ENCODE measurements at places on chromosomes 12 and 14.

DNA sequence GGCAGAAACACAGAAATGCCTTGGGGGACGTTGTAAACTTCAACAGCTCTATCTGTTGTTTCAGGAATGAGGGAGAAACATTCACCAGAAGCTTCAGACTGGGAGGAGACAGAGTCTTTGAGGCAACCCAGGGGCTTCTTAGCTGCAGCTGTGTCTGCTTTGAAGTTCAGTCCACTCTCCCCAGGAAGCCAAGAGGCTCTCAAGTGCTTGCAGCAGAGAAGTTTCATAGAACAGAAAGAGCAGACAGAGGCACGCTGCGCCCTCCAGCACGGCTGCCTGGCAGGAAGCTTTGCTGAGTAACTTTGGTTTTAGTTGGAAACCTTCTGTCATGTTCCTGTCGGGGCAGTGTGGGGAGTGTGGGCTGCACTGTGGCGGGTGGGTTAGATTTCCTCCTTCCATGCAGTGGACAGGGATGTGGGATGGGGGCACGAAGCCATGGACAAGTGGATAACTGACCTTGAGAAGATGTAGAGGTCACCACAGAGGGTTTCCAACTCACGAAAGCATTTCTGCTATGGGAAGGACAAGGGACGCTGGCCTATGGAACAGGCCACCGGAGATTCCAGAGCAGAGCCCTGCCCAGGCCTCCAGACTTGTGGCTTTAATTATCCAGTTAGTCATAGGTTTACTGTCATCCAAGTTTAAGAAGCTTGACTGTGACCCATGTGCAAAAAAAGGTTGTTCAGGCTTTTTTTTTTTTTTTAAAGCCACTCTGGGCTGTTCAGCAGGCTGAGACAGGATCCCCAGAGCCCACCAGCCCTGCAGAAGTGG lies 107.7 kb downstream of the ARF6 start:
- peak; percentile 60 for DNase-seq

GRCh38 chr14:79256380-79256779 lies 954.9 kb downstream of the DIO2 start:
- no peak for DNase-seq

DNA sequence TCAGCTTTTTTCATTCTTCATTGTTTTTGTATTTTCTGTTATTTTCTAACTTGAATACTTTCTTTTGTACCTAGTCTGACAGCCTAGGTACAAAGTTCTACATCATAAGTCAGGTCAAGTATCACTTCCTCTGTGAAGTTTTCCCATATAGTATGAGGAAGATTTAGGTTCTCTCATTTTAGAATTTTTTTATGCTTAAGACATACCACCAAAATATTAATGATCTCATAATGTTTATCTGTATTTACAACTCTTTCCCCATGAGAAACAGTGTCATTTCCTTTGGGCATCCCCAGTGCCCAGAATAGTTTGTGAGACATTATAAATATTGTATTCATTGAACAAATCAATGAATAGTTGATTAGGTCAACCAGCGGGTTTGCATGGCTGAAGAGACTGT lies 3.1 kb upstream of the ATF7IP start:
- DNase-seq: no peak

GRCh38 chr12:44240186-44240585 lies 404.3 kb downstream of the TMEM117 start:
- no peak for DNase-seq

- no peak for DNase-seq
Observed at GRCh38 chr12:39989501-39989900, 116.4 kb downstream of the SLC2A13 start.

DNA sequence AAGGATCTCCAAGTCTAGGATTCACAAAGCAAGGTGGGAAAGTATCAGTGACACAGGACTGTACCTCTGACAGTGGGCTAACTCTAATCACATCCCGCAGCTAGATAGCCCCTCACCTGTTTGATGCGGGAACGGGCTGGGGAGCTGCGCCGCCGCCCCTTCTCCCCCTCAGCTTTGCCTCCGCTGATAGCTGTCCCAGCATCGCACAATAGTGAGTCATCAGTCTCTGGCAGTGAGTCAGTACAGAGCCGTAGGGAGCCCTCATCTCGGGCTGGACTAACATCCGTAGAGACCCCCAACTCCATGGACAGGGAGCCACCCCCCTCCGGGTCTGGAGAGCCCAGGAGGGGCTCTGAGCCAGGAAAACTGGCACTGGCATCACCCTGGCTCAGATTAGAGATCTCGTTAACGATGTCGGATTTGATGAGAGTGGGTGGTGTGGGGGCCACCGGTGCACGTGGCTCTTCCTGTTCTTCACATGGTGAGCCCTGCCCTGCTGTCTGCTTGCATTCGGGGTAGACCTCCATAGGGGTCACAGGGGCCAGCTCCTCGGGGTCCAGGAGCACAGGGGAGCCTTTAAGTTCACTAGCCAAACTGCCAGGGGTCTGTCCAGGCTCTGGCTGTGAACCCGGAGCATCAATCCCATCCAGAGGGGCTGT lies 10.9 kb downstream of the KMT2D start:
- no peak for DNase-seq

DNA sequence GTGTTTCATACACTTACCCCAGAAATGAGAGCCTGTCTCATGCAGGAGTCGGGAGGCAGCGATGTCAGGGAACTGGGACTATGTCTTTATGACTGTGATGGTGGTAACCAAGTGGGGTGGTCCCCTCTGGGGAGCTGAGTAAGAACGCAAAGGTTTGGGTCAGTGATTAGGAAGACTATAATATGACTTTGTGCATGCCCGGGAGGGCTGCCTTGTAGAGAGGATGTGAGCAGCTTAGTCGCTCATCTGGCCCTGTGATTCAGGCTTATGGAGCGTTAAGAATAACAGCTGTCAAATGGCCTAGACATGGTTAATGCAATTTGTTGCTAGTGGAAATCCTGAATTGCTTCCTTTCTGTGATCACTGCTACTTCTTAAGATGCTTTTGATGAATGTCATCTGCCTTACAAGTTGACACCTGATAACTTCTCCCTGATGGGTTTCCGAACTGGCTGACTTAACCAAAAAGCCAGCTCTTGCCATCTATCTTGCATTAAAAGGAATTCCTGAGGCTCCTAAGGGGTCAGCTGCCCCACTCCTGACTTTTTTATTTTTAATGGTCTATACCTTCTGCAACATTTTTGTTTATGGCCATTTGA lies 35.4 kb upstream of the AACS start:
- DNase-seq: no peak

DNA sequence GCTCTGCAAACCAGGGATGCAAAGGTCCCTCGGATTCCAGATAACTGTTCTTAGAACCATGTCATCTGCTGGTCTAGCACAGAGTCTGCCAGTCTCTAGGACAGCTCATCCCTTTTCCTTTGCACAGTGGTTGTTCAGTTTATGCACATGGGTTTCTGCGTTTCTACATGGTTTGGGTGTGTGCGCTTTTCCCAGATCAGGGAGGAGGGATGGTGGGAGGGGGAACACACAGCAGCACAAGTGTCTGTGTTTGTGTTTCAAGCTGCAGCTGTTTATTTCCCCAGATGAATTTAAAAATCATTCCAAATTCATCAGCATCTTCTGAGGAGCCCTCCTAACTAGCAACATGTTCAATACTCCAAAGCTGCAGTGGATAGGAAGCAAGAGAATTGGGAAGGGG lies 45.4 kb downstream of the ANO2 start:
- no peak for DNase-seq

DNA sequence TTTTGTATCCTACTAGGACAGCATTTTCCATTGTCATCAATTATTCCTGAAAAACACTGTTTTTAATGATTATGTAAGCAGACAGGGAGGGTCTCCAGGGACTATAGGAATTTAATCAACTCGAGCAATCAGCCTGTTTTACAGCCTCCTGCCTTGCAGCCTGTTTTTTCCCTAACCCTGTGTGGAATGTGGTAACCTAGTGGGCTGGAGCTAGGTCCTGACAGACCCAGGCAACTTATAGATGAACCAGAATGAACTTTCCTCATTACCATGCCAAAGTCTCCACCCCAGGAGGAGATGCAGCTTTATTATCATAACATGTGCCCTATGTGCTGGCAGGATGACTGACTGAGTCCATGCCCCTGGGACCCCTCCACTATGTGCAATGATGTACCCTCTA lies 375.1 kb downstream of the BMP4 start:
- DNase-seq: no peak

DNA sequence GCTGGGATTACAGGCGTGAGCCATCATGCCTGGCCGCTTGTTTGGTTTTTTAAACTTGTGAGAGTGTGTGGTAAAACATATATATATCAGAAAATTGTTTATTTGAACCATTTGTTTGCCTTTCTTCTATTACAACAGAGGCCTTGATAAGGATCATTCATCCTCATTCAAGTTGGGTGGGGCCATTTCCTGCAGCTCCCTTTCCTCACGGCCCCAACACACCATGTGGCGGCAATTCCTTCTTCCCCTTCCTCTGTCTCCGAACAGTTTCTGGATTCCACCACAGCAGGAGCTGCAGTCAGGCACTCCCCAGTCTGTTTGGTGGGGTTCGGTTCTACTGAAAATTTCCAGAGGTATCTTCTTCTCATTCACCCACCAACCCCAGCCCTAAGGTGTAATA lies 42.0 kb upstream of the RASSF3 start:
- no peak for DNase-seq

GRCh38 chr12:129064209-129064855 lies 211.1 kb downstream of the GLT1D1 start:
- no peak for DNase-seq

- peak; percentile 1 for DNase-seq
Observed at GRCh38 chr14:65243766-65244442, 141.6 kb upstream of the MAX start.

DNA sequence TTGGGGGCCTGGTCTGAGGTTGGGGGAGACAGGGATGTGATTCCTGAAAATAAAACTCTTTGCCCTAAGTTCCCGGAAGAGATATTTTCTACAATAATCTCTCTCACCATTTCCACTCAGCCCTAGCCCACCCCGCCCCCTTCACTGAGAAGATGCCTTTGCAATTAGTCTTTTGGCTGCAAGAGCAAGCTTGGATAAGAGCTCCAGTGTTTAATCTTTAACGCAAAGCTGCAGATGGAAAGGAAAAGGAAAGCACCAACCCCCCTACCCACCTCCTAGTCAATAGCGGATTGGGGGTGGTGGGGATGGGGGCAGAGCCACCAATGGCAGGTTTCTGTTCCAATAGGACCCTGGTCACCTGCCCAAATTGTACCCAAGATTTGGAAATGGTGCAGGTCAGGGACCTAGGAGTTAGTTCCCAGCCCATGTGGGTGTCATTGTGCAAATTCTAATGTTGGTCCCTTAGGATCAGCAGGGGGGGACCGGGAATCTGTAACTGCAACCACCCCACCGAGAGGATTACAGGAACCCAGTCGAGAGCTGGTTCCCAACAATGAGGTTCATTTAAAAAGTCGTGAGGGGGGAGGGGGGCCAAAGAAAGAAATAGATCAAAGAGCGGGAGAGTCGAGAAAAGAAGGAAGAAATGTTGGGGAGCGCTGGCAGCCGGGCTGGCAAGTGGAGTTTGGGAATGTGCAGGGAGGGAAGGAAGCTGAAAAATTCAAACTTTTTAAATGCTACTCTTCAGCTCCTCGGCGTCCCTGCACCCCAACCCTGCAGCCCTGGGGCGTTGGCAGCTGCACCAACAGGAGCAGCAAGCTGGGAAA lies 1.6 kb downstream of the ZFP36L1 start:
- DNase-seq: no peak

DNA sequence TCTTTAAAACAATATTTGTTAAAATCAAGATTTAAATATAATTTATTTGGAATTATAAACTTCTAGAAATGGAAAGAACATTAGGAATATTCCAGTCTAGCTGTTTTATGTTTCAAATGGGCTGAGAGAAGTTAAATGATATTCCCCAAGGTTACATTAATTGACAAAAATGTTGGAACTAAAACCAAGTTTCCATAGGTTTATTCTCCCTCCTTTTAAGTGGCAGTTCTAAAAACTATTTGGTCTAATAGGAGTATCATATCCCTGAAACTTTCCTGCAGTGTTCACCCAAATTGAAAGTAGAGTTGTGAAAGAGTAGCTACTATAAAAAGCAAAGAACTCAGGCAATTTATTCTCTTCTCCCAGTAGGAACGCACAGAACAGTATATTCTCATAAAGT lies 1185.5 kb downstream of the LRFN5 start:
- DNase-seq: no peak

- DNase-seq: no peak
Observed at GRCh38 chr14:71855399-71856036, 76.7 kb upstream of the RGS6 start.

DNA sequence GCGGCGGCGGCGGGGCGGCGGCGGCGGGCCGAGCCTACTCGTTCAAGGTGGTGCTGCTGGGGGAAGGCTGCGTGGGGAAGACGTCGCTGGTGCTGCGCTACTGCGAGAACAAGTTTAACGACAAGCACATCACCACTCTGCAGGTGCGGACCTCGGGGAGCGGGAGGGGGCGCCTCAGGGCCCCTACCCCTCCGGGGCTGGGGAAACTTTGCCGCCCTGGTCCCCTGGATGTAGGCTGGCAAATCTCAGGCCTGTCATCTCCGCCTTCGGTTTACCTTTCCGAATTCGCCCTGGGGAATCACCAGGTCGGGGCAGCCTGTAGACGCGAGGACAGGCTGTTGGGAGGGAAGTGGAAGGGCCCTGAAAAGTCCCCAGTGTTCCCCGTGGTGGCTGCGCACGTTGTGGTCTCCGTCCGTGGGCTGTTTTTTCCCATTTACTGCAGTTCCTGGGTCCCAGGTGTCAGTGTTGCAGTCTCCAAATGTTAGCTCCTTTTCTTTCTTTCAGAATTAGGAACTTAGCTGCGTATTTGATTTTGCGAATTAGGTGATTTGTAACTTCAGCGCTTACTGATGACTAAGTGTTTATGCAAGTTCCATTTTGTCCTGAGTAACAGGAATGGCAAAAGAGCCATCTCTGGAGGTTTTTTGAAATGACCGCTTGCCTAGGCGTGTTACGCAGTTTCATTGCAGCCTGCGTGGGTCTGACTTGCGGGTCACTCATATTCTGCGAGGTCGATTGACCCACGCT lies 656 bp downstream of the RAB21 start:
- no peak for DNase-seq

GRCh38 chr12:32377344-32378055 lies 21.9 kb upstream of the FGD4 start:
- no peak for DNase-seq

GRCh38 chr14:105229099-105229655 lies 19.2 kb upstream of the BTBD6 start:
- DNase-seq: no peak

- no peak for DNase-seq
Observed at GRCh38 chr12:102812344-102812743, 104.7 kb downstream of the PAH start.

GRCh38 chr14:93002851-93003298 lies 79.9 kb downstream of the CHGA start:
- DNase-seq: no peak

- DNase-seq: no peak
Observed at GRCh38 chr14:33184587-33184986, 245.9 kb downstream of the NPAS3 start.
